ENCODE measurements at places on chromosomes 2 and 18.

GRCh38 chr2:121038031-121038430 is 247.0 kb downstream of the TFCP2L1 start:
- no peak for DNase-seq

DNA sequence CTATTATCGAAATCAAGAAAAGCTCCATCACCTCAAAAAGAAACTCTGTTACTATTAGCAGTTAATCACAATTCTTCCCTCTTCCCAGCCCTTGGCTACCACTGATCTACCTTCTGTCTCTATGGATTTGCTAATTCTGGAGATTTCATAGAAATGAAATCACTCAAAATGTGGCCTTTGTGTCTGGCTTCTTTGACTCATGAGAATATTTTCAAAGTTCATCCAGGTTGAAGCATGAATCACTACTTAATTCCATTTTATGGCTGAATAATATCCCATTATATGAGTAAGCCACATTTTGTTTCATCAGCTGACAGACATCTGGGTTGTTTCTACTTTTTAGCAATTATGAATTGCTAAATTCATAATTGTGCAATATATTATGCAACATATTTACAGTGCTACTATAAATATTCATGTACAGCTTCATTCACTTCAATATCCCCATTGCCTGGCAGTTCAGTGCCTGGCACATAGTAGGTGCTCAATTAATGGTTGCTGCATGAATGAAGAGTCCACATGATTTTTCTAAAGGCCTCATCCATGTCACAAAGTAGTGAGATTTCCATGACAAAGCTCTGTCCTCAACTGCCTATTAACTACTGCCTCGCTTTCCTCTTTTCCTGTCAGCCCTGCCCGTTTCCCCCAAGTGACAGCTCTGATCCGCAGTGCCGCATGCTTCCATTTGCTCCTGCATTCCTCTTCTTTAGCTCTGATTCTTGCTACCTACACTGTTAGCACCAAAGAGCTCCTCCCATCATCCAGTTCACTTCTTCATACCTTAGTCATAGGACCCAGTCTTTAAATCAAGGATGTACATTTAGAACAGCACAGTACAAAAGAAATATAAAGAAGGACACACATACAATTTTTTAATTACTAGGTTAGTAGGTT is 32.8 kb downstream of the CCDC93 start:
- DNase-seq, result no peak

DNA sequence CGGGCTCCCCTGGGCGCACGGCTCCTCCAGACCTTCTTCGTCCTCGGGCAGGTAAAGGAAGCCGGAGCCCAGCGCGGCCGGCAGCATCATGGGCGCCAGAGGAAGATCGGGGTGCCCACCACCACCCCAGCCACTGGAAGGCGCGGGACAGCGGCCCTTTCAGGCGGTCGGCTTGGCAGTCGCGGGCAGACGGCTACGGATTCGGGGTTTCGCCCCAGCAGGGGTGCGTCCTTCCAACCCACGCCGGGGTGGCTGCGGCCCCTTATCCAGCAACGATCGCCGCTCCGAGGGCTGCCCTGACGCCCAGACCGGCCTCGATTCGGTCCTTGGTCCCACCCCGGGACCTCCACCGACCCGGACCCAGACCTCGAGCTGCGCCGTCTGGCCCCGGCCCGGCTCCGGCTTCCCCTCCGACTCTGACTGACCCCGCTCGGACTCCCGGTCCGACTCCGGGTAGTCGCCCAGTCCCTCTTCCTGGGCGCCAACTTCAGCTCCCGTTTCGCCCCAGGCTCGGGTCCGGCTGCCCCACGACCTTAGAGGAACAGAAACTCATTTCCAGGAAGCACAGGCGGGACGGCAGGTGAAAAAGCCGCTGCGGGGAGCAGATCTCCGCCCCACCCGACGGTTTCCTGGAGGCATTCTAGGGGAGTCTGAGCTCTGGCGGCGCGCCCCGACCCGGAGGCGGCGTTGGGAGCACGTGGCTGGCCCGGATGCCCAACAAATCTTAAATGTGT is 30.2 kb upstream of the SSB start:
- DNase-seq, result peak; percentile 45

GRCh38 chr18:59620381-59620780 is 76.8 kb downstream of the CCBE1 start:
- no peak for DNase-seq

GRCh38 chr2:65934992-65935629 is 499.8 kb upstream of the MEIS1 start:
- no peak for DNase-seq

- no peak for DNase-seq
These were observed 119.3 kb upstream of the GYPC start for GRCh38 chr2:126536605-126537200.

GRCh38 chr2:127408004-127408806 is 10.0 kb upstream of the PROC start:
- peak; percentile 89 for DNase-seq

DNA sequence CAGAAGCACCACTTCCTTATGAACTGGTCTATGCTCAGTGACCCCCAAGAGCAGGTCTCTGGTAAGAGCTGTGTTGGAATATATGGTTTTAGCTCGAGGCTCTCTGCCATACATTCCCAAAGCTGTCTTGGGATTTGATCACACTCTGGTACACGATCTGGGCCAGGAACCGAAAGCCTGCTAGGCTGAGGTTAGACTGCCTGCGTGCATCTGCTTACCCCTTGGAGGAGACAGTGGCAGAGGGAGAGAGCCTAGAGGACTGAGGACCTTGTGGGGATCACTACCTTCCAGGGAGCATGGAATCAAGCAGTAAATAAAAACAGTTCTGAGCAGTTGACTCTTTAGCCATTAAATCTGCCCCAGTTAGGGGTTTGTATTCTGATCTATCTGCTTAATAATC is 63.7 kb downstream of the ZNF532 start:
- DNase-seq, result no peak

DNA sequence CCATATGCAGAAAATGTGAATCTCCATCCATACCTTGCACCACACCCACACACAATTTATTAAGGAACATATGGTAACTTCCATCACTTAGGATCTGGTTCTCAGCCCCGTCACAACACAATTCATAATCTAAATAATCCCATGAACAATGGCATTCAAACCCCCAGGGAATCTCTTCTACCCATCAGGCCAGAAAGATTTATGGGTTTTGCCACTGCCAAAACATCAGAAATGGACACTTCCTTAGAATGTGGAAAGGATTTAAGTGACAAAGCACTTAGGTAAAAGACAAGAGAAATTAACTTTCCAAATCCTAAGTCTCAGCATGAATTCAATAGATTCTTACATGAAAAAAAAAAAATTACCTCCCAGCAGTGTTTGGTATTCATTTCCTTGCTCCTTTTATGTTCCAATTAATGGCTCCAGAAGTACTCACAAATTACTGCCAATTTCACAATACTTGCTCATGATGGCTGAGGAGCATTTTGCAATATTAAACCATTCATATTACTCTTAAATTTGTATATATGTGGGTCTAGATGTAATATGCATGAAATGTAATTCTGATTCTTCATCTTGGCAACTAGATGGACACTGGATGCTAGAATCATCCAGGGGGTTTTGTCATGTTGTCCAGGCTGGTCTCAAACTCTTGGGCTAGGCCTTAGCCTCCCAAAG is 56.5 kb upstream of the TMEM247 start:
- no peak for DNase-seq

DNA sequence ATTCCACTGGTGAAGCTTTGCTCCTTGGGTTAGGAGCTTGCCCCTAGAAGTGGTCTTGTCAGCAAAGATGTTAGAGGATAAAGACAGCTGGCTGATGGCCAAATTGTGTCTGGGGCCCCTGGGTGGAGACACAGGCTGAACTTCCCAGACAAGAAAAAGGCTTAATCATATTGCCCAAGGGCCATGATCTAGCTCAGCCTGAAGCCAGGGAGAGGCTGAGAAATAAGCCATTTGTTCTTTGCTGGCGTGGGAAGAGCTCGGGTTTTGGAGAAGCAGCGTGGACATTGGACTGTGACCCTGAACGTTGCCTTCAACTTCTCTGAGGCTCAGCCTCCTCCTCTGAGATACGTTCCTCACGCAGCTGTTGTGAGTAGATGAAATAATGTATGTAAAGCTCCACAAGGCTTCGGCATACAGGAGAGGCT is 153.0 kb downstream of the ZFP36L2 start:
- no peak for DNase-seq

DNA sequence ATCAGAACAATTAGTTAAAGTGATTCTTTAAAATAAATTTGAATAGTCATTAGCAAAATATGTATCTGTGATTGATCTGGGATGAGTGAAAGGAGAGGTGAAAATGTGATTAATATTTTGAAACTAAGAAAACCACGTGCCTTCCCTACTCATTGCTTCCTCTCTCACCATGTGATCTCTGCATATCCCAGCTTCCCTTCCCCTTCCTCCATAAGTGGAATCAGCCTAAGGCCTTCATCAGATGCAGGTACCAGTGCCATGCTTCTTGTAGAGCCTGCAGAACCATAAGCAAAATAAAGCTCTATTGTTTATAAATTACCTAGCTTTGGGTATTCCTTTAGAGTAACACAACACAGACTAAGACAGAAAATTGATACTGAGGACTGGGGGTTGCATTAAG is 11.2 kb upstream of the STAT1 start:
- DNase-seq, result no peak

DNA sequence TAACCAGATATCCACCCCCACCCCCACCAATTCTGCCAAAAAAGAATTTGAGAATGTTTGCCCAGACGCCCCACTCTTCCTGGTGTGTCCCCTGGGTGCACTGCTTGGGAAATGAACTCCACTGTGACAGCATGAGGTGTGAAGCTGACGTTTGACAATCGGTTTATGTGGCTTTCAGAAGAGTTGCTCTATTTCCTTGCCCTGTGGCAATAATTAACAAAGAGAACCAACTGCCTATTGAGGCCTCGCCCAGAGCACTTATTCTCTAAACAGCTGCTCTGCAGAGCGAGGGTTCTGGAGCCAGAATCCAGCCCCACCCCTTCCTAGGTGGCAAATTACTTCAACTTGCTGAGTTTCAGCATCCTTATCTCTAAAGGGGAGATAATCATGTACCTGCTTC is 115.8 kb upstream of the SIX3 start:
- DNase-seq, result no peak

DNA sequence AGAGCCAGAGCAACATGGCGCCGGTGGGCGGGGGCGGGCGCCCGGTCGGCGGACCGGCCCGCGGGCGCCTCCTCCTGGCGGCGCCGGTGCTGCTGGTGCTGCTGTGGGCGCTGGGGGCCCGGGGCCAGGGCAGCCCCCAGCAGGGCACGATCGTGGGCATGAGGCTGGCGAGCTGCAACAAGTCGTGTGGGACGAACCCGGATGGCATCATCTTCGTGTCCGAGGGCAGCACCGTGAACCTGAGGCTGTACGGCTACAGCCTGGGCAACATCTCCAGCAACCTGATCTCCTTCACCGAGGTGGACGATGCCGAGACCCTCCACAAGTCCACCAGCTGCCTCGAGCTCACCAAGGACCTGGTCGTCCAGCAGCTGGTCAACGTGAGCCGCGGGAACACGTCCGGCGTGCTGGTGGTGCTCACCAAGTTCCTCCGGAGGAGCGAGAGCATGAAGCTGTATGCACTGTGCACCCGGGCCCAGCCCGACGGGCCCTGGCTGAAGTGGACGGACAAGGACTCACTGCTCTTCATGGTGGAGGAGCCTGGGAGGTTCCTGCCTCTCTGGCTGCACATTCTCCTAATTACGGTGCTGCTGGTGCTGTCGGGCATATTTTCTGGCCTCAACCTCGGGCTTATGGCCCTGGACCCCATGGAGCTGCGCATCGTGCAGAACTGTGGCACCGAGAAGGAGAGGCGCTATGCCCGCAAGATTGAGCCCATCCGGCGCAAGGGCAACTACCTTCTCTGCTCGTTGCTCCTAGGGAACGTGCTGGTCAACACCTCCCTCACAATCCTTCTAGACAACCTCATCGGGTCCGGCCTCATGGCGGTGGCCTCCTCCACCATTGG is 507 bp downstream of the CNNM4 start:
- no peak for DNase-seq

DNA sequence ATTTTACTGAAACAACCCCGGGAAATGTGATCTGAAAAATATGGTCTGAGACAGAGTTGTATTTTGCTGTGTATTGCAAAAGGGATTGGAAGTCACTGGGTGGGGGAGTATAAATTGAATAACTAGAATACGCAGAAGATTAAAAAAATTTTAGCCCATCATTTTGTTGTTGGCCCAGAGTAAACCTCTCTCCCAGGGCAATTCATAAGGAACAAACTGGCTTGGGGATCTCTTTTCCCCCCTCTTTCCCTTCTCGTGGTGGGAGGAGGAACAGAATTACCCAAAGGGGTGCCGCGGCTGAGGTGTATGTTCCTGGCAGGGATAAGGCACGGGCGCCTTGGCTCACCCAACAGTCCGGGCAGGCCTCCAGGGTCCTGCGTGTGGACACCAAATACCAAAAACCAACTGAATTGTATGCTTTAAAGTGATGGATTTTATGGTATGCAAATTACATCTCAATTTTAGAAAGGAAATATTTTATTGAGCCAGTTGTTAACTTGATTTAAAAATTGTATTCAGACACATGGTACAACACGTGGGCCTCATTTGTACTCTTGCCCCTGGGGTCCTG is 121.2 kb upstream of the SPRED2 start:
- DNase-seq, result no peak

- peak; percentile 58 for DNase-seq
These were observed 32.8 kb upstream of the ACKR3 start for GRCh38 chr2:236536727-236537398.
